ENCODE measurements at places on chromosomes 2 and 18.

GRCh38 chr2:235774153-235774870, 280.5 kb downstream of the AGAP1 start:
- no peak for DNase-seq

DNA sequence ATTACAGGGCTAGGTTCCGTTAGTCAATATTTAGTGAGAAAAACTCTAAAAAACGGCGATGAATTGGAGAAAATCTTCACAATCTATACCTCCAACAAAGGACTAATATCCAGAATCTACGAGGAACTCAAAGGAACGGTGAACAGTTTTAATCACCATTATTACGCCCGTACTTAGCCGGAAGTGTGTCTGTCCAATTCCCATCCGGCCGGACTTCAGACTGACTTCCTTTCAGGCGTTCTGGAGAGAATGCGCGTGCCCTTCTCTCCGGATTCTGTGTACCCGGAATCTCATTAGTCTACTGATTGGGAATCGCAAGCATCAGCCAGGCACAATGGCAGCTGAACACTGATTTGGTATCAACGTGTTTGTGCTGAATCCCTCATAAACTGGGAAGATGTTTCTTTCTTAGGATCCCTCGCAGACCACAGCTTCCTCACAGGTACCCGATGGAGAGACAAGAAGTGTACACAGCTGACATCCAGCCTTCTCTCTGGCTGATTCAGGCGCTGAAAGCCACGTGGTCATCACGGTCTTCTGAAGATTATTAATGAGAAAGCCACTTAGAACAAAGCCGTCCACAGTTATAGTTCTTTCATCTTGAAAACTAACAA, 239.9 kb downstream of the ZNF516 start:
- DNase-seq, result no peak

- DNase-seq, result peak; percentile 72
These were observed 38.7 kb downstream of the MSTN start for GRCh38 chr2:190023860-190024259.

DNA sequence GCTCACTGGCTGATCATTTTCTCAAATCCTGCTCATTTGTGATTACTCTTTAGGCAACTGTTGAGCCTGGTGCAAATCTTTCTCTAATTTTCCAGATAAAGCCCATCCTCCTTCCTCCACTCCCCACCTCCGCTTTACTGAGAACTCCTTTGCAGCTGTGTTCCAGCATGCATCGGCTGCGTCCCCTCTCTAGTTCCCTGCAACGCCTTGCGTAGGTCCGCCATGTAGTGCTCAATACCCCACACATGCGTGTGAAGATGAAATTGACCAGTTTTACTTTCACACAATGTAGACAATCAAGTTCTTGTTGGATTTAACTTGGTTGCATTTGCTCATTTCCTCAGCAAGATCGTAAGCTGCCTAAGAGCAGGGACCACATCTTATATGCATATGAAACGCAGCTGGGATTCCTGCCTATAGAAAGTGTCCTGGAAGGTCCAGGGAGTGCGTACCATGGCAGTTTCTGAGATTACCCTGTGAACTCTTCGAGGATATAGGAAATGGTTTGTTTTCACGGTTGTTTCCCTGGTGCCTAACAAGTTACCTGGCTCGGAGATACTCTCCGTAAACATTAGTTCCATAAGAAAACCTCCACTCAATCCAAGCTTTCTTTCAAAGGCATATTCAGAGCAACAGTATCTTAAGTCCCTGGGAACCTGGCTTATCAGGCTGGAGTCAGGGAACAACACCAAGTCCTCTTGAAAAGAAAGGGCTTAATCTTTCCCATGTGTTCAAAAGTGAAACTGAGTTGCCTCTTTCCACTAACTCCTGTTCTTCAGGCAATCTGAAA, 766.4 kb upstream of the ID2 start:
- DNase-seq, result no peak

DNA sequence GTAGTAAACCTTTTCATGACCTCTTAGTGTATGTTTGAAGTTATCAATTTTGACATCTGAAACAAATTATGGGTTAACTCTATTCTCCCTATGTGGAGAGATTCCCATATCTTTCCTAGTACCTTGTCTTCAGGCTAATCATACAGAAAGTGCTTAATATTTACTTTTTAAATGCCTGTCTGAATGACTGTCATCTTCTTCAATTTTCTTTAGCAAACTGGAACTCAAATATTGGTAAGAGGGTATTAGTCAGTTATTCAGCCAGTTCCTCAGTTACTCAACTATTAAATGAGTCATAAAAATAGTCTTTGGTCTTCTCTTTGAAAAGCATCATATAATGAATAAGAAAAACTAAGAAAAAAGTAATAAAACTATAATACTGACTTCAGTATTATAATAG, 1038.0 kb upstream of the PIK3C3 start:
- DNase-seq, result no peak

DNA sequence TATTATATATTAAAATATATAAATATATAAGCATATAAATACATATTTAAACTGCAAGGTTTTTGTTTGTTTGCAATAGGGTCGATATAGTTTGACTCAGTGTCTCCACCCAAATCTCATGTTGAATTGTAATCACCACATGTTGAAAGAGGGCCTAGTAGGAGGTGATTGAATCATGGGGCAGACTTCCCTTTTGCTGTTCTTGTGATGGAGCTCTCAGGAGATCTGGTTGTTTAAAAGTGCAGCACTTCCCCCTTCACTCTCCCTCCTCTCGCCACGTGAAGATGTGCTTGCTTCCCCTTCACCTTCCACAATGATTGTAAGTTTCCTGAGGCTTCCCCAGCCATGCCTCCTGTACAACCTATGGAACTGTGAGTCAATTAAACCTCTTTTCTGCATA, 2137.3 kb upstream of the CELF4 start:
- DNase-seq, result no peak

DNA sequence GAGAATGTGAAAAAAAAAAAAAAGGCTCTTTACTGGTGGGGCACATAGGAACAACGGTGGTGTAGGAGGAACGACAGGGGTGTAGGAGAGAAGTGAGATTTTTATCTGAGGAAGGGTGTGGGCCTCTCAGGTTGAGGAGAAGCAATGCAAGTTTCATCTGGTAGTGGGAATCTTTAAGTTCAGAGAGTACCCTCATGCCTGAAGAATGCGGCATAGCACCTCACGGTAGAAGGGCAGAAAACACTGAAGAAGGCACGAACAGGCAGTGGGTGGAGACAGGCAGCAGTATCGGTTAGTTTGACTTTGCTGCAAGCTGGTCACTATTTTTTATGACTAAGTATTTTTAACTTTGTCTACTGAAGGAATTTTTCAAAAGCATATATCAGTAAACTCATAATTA, 52.2 kb upstream of the TSPYL6 start:
- no peak for DNase-seq

- peak; percentile 39 for DNase-seq
These were observed 76.1 kb upstream of the PMAIP1 start for GRCh38 chr18:59823596-59824195.

DNA sequence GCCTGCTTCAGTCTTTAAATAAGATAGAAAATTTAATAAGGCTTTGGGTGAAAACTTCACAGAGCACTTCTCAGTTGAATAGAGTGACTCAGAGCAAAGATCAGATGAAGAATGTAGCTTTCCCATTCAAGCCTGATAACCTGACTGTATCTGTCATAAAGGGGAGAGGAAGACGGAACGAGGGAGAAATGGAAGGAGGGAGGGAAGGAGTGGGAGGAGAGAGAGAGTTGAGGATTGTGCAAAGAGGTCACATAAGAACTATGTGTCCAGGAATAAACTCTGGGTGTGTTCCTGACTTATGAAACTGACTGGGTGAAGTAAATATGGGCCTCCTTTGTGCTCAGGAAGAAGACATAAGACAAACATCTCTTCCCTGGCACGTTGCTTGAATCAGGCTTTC, 385.5 kb downstream of the LPIN1 start:
- no peak for DNase-seq

DNA sequence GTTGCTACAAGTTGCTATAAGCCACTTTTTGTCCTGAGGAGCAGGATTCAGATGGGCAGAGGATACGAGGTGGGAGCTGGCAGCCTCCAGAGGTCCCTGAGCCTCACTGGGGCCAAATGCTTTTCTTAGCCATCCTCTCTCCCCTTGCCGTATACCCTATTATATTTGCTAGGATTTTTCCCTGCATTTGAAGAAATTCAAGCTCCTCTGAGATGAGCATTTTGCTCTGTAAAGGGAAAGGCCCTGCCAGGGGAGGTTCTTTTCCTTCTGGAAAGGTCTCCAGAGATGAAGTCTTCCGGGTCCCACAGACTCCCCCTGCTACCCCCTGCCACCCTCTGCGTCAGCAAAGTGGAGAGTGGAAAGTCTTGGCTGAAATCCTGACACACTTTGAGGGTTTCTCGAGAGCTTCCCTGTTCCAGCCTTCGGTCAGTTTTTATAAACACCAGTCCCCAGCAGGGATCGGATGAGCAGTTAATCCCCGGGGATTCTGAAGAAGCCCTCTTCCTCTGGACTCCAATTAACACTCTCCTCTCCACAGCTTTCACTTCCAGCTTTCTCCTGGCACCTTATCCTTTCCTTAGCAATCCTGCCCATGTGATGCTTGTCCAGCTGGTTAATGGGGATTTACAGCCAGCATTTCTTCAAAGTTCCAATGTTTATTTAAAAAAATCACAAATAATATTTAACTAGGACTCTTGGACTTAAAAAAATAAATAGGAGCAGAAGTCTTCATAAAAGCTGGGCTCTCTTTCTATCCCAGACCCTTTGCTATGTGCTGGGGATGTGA, 13.1 kb downstream of the CYRIA start:
- no peak for DNase-seq

DNA sequence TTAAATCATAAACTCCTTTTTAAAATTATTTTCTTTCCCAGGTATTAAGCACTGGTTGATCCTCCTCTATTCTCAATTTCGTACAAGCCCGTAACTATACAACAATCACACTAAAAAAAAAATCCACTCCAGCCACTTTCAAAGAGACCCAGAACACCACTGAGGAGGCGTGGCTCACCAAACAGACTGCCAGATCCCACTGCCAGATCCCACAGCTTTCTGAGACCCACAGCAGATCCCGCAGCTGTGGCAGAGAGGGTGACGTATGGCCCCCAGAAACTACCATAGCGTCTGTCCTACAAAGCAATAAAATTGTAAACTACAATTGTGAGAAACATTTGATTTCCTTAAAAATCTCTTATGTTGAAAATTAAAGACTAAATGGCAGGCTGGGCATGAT, 230.7 kb upstream of the PXDN start:
- no peak for DNase-seq

GRCh38 chr2:134020608-134021007, 233.3 kb upstream of the MGAT5 start:
- DNase-seq, result no peak

GRCh38 chr2:8570637-8571036, 111.2 kb upstream of the ID2 start:
- no peak for DNase-seq

DNA sequence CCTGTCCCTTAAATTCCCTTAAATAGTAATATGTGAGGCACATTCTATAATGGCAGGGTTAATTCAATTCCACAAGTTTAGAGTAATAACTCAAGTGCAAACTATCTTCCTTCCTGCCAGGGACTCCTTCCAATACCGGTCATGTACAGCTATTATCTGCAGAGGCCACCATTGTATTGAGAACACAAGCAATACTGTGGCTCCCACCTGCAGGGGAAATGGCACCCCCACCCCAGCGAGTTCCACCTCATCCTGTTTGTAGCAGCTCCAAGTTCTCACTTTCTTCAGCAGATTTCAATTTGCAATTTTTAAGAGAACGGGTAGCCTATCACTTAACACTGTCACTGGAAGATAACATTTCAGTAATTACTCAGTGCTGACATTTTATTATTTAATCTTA, 172.1 kb upstream of the PID1 start:
- no peak for DNase-seq

DNA sequence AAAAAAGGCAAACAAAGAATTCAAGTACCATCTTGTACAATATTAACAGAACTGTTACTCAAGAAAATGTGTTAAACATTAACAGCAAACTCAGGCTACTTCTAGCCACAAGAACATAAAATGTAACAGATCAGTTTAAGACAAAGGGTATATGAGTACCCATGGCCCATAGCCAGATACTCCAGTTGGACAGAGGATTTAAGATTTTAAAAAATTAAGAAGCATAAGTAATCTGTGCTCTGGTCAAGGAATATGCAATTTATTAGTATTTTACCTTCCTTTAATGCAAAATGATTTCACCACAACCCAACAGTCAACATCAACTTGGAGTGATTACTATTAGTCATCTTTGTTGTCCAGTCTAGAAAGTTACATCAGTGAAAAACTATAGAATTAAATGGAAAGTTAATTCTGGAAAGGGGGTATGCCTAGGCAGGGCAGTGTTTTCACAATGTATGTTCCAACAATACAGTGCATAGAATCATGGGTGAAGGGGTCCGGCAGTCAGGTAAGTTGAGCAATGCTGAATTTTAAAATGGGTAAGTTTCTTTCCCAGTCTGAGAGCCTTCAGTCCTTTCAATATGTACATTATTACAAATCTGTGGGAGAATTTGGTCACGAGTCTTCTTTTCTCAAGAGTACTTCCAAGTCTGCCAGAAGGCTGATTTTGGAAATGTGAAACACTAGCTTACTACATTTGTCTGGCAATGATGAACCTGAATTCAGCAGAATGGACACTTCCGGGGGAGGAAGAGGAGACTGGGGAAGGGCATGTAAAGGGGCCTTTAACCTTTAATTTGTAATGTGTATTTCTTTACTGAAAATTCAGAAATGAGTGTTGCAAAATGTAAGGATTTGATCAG, 34.5 kb downstream of the SFT2D3 start:
- no peak for DNase-seq

DNA sequence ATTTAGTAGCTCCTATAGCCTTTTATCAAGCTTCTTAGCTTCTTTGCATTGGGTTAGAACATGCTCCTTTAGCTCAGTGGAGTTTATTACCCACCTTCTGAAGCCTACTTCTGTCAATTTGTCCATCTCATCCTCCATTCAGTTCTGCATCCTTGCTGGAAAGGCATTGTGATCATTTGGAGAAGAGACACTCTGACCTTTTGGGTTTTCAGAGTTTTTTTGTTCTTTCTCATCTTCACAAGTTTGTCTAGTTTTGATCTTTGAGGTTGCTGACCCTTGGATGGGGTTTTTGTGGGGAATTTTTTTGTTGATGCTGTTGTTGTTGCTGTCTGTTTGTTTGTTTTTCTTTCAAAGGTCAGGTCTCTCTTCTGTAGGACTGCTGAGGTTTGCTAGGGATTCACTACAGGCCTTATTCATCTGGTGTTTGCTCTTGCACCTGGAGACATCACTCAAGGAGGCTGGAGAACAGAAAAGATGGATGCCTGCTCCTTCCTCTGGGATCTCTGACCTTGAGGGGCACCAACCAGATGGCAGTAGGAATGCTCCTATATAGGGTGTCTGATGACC, 13.9 kb upstream of the TANK start:
- DNase-seq, result no peak

- DNase-seq, result no peak
These were observed 95.5 kb upstream of the CREB1 start for GRCh38 chr2:207434306-207434705.

GRCh38 chr2:241391892-241392665, 36.0 kb downstream of the FARP2 start:
- DNase-seq, result peak; percentile 8

DNA sequence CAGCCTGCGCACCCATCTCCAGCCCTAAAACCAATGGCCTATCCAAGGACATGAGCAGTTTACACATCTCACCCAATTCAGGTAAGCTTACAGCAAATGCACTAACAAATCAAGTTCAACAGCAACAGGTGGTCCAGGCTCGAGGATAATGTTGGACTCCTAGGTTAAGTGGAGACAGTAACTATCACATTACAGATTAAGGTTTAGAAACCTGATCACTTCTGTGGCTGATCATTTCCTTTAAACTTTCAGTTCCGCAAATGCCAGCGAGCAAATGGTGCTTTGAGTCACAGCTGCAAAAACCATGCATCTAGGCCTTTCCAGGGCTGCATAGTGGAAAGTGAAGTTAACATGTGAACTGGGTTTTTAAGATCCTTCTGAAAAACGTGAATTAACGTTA, 259.4 kb downstream of the GBX2 start:
- no peak for DNase-seq

All from RKO (cell line).